GM19239 (cell line): ENCODE measurements at places on chromosomes 3 and 15.

DNA sequence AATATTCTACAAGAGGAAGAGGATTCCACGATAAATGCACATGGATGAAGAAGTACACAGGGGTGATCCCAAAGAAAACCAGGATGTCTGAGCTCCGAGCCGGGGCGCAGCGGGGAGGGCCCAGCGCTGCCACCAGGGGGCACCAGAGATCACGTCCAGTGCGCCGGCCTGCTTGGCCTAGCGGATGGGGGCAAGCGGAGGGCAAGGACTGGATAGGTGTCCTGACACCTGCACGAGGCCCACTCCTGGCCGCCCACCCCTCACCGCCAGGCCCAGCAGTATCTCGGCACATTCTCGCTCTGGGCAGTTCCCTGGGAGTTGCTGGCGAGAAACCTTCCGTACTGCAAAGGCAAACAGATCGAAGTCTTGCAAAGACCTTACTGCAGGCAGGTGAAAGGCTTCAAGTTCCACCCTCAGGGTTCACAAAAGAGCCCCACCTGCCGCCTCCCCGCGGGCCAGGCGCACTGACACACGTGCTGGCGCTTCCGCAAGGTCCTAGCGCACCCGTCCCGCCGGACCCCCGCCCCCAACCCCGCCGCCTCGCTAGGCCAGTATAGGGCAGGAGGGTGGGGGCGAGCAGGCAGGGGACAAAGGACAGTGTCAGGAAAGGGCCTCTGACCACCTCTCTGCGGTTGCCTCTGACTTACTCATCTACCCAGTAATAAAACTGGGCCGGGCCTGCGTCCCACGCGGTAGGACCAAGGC lies 3.3 kb downstream of the ANKRD63 start:
- DNase-seq = peak; percentile 81

- no peak for DNase-seq
Observed at GRCh38 chr3:157718800-157719199, 215.6 kb upstream of the VEPH1 start.

DNA sequence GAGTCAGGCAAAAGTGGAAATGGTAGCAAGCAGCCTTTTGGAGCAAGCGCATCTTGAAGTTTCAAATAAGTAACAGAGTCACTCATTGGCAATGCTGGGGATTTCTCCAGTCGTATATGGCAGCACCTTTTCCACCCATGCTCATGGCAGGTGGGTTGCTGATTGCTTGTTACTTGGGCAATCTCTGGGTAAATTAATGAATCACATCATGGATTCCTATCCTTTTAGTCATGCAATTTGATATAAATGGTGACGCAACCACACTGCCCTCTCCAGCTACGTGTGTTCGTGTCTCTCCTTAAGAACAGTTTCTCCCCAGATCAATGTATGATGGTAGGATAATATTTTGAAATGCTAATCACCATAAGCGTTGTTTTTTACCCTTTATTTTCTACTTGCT lies 339.9 kb upstream of the KCNH8 start:
- no peak for DNase-seq

DNA sequence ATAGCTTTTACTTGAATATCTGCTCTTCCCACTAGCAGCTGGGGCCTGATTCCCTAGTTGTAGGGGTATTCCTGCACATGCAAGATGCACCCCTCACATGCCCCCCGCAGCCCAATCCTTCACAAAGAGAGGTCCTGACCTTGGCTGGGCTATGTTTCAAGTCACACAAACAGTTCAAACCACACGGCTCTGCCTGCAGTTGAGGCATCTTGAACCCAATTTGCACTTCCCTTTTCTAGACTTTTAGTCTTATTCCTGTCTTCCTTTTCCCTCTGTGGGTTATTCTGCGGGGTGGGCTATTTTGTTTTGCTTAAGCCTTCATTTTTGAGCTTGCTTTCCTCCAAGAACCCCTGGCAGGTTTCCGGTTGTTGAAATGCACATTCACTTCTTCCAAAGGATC lies 13.3 kb upstream of the CCR1 start:
- no peak for DNase-seq

- no peak for DNase-seq
Observed at GRCh38 chr3:42027571-42027970, 63.6 kb upstream of the TRAK1 start.

DNA sequence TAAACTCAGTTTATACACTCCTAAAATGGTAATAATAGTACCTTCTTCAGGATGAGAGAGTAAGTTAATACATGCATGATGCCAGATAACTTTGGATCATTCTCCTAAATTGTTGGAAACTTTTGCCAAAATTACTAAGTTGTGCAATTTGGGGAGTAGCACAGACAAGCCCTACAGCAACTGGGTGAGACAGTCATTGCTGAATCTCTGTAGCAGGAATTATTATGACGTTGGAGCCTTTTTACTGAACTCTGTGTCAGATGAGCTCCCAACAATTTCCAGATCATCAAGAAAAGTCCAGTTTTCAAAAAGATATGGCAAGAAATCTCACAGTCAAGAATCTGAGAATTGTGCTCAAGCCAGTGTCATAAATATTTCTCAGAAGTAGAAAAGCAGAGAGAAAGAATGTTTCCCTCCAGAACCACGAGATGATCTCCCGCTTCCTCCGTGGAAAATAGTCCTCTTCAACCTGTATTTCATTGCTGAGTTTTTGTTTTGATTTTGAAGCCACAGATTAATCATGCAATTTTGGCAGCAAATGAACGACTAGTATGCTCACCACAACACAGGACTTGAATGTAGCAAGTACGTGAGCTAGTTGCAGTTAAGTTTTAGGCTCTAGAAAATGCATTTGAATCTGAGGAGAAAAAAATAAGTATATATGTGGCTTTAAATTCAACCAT lies 485.4 kb downstream of the CNTN6 start:
- DNase-seq = no peak
